ENCODE measurements at places on chromosomes 1 and 21.

- no peak for DNase-seq
These were observed 15.7 kb downstream of the GPR157 start for GRCh38 chr1:9112961-9113880.

DNA sequence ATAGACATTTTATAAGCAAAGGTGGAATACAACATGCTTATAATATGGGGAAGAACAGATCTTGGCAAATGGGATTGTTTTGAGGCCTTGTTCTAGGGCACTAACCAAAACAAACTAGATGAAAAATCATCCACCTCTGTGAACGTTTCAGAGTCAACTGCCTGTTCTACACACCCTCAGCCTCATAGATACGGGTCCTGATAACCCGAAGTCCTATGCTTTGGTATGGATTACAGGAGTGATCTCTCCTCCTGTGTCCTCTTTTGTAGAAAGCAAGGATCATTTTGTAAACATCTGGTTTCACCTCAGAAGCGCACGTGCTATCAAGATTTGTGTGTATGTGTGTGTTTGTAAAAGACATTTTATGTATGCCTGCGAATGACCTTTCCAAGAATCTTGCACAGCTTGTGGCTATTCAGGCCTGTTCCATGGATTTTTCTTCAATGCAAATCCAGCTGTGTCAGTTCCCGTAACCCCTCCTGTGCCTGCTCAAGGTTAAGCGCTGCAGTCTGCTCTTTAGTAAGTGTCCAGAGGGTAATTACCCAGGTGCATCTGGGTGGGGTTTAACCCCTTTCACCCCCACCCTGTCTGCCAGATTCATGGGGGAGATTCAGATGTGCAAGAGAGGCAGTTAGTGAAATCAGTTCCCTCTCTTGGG lies 132.4 kb downstream of the ROR1 start:
- DNase-seq = no peak

GRCh38 chr1:23720256-23720995 lies 22.8 kb upstream of the ELOA start:
- DNase-seq = no peak

DNA sequence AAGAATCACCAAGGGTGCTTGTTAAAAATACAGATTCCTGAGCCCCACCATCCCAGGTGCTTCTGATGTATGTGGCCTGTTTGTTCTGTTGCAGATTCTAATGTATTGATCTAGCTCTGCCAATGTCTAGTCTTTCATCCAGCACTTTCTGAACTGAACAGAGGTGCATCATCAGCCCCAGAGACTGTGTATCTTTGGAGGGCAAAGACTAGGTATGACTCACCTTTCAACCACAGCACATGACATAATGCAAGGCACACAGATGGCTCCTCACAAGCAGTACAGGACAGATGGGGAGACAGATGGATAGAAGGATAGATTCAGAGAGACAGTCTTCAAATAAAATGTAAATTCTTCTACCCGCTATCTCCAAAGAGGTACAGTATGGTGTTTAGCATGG lies 32.3 kb downstream of the CD58 start:
- peak; percentile 76 for DNase-seq

GRCh38 chr1:205077934-205078311 lies 6.3 kb downstream of the TMEM81 start:
- DNase-seq = no peak

DNA sequence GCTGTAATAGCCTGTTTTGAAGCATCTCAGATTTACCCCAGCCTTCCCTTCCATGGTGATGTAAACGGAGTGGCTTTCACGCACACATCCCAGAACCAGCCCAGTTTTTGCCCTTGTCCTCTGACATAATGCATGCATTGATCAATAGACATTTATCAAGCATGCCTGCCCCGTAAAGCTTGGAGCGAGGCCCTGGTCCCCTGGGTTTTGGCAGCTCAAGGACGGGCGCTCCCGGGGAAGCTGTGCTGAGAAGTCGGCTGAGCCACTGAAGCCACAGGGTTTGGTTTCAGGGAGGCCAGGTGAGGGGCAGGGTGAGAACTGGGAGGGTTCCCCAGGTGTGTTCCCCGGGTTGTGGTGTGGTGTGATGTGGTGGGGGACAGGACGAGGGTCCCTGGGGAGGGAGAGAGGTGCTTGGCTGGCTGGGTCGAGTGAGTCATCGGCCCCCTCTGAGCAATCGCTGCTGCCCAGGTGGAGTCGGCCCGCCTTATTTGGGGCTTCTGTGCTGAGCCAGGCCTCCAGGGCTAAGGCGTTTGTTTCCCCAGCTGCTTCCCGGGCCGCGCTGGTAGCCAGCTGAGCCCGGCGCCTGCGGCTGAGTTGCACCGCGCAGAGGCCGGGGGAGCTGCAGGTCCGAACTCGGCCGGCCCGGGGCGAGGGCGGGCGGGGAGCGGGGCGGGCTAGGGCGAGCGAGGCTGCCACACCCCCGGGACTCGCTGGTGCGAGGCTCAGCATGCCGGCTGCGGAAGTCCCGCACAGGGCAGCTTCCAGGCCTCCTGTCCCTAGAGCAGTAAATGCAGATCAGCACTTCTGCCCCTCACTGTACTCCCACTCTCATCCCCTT lies 23.6 kb downstream of the ATP2B4 start:
- DNase-seq = peak; percentile 50
